Neural progenitor cell (in vitro differentiated cells): ENCODE measurements at places on chromosomes 11 and 22.

DNA sequence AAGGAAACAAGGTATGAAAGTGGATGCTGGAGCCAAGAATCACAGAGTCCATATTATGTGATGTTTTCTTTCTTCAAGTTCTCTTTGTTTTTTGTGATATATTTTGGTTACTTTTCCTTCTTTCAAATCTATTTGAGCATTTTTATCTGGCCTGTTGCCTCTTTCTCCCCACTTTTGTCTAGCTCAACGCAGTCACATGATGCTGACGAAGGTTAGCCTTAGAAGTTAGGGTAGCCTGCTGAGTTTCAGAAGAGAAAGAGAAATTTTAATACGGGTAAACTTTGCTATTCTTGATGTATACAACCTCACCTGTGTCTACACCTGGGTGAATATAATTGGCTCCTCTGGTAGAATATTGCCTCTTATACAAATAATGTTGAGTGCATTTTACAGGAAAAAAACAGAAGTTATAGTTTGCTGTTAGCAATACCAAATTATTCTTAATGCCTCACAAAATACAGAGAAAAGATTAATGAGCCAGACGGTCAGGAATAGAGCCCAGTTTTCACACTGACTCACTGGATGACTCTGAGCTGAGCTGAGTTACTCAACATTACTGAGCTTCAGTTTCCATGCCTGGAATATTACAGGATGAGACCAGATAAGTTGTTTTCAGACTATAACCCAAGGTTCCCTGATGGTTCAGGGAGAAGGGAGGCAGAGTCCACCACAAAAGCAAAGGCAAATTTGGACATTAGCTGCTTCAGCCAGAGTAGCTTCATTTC is 161.6 kb upstream of the BDNF start:
- DNase-seq: no peak

- peak; percentile 1 for DNase-seq
Observed at GRCh38 chr11:46402957-46403902, 11.7 kb upstream of the CHRM4 start.

GRCh38 chr11:74279256-74279655 is 32.2 kb downstream of the P4HA3 start:
- DNase-seq: no peak

DNA sequence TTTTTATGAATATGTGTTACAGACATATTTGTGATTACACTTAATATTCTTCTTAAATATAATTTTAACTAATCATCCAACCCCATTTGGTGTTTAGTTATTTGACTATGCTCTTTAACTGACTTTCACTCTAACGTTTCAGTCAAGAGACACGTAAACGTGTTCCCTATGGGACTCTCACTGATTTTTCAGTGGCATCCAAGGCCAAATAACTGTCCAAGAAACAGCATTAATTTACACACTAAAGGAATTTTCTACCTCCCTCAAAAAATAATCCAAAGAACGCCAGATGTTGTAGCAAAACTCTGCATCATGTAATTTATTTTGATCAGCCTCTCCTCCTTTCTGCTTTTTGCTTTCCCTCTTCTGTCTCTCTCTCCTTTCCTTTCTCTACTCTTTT is 44.0 kb upstream of the NOX4 start:
- no peak for DNase-seq

DNA sequence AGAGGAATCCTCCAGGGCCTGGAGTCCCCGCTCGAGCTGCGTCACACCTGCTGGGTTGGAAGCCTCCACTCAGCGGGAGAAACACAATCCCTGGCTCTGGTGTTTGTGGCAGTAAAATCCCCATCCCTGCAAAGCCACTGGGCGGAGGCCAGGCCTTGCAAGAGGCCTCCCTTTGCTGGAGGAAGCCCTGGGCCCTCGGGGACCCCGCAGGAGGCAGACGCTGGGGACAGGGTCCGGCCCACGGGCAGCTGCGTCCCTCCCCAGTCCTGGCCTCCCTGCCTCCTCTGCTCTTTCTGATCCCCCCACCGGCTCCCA is 194.7 kb downstream of the BRD1 start:
- DNase-seq: peak; percentile 68

- DNase-seq: peak; percentile 75
Observed at GRCh38 chr11:65181569-65182257, at the start of gene CAPN1. TSS of gene CAPN1 (plus strand) at chr11:65181928. CDS start at chr11:65182702, 774 bp downstream.

DNA sequence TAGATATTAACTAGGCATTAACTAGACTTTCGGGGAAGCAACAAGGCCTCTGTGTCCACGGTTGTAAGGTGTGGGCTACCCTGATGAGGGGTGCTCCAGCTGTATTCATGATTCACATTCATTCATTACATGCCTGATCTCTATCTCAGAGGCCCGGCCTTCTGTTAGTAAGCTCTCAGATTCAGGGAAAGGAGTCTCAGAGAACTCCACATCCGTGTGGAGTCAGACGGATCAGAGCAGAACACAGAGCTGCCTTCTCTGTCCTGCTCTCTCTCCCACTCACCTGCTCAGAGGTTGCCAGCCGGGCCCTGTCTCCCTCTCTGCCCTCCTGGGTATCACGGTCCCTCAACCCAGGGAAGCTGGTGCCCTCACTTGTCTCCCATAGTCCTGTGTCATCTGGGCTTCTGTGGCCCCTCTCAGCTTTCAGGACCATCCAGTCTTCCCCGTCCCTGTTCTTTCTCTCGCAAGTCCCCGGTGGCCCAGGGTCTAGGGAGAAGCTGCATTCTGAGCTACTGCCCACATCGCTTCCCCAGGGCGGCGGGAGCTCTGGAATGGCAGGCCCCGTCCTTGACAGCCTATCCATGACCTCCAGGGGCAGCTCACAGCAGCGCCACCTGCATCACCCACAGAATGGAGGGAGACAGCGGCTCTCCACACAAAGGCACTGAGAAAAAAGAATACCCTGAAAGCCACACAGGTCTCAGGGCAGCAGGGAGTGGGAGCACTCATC is 4.3 kb downstream of the TP53AIP1 start:
- DNase-seq: no peak

DNA sequence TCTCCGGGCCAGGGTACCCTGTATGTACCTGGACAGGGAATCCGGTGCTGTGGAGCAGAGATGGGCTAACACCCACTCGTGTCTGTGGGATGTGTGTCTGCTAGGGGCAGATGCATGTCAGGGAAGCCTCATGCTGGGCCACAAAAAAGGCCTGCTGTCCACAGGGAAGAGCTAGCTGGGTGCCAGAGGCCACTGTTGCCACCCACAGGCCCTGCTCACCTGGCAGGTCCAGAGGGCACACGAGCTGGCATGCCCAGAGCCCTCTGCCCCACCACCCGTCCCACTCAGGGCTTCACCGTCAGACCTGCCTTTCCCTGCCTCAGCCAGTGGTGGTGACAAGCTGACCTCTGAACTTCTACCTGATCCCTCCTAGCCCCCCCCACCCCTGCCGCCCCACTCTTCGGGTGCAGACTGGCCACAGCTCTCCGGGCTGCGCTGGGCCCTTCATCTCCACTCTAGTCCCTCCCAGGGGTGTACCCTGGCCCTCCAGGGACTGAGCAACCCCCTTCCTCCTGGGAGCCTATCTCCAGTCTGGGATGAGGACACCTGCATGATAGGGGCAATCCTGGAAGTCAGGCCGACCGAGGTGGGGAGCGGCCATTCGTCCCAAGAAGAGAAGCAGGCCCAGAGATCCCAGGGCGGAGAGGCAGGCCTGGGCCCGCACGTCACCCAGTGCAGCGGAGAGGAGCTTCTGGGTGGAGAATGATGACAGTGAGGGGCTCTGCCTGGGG is 1.4 kb downstream of the SLC25A22 start:
- DNase-seq: no peak

- no peak for DNase-seq
Observed at GRCh38 chr11:60261014-60261413, 18.1 kb upstream of the MS4A4E start.
